ENCODE measurements at places on chromosomes 2 and 18.

GRCh38 chr2:71548646-71549425, 95.5 kb downstream of the DYSF start:
- DNase-seq = peak; percentile 61

DNA sequence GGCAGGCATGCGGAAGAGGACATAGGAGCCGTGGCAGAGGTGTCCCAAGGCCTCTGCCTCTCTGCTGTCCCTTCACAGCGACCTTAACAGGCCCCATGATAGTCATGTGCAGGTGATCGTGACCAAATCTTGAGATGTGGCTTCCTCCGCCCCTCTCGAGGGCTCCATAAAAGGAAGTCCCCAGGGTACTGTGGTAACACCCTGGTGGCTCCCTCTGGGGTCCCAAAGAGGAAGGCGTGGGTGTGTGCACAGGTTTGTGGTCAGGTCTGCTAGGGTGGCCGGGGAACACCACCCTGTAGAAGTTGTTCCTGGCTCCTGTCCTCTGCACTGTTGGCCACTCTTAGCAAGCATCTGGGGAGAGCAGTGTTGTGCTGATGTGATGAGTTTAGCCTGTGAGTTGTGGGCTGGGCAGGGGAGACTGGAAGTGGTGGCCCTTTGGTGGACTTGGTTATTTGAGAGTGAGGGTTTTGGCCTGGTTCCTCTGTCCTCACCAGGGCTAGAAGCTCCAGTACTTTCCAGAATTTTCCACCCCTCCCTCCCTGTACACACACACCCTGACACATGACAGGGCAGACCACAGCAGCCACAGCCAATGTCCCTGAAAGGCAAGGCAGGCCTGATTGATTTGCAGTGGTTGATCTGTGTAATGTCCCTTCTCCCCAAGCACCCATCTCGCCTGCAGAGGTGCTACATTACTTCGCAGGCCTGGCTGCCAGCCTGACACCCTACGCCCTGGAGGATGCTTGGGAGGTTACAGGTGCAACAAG, 68.9 kb upstream of the BOD1L2 start:
- DNase-seq = no peak

DNA sequence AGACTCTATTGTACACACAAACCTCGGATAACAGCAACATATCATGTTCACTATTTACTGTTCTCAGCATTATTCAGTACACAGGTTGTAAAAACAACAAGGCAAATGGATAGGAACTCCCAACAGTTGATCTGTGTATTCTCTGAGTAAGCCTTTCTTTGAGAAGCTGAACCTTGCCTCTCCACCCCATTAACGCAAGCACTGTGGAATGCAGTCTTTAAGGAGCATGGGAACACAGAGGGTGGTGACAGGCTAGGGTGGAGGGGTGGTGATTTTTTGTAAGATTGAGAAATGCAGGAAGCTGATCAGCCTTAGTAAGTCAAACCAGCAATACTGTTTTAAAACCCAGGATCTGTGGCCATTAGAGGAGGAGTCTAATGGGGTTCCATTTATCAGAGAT, 19.6 kb upstream of the SERPINB11 start:
- peak; percentile 74 for DNase-seq

GRCh38 chr2:66960161-66960560, 437.0 kb upstream of the ETAA1 start:
- DNase-seq = no peak

DNA sequence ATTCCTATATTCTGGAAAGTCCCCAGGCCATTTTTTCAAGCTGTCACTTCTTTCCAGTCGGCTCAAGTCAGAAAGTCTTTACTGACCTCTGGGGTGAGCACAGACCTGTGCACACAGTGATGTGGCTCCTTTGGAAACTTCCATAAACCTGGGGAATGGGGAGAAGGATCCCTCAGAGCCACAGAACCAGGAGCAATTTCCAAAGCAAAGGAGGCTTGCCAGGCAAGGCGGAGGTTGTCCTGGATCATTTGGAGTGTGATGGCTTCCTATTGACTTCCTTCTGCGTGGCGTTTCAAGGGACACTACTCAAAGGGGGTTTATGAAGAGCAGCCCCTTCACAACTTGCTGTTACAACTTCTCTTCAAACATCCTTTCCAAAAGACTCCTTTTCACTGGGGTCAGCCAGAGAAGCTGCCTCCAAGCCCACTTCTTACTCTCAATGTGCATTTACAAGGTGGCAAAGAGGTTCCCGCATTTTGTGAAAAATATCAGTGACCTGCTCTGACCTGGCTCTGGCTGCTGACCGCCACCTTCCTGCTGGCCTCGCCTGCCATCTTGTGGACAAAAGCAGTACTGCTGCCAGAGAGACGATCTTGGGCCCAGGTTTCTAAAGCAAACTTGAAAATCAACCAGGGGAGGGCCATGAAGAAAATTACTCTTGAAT, 18.2 kb upstream of the TMEM247 start:
- peak; percentile 66 for DNase-seq

GRCh38 chr2:226408141-226408540, 391.5 kb downstream of the IRS1 start:
- no peak for DNase-seq

GRCh38 chr18:43751203-43751602, 473.9 kb upstream of the SYT4 start:
- no peak for DNase-seq

- peak; percentile 72 for DNase-seq
Measured at GRCh38 chr2:66445925-66446871, 11.3 kb downstream of the MEIS1 start.

DNA sequence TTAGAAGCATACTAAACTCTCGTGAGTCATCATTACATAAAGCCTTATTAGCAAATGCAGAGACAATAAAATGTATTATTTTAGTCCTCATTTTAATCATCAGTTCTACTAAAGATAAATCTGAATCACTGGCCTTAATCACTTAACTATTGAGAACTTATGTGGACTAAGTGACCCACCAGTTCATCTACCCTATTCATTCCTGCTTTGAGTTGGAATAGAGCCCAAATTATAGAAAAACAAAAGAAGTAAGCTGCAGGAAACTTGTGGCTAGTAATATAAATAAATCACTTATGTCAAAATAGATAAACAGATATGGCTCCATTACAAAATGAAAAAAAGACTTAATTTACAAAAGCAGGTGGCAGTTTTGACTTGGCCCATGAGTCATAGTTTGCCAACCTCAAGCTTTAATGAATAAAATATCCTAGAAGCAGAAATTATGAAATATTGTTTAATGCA, 851.8 kb upstream of the CRIM1 start:
- no peak for DNase-seq

- DNase-seq = no peak
Measured at GRCh38 chr2:215553946-215554345, 118.1 kb upstream of the FN1 start.

GRCh38 chr18:10322435-10322834, 132.0 kb upstream of the APCDD1 start:
- no peak for DNase-seq

DNA sequence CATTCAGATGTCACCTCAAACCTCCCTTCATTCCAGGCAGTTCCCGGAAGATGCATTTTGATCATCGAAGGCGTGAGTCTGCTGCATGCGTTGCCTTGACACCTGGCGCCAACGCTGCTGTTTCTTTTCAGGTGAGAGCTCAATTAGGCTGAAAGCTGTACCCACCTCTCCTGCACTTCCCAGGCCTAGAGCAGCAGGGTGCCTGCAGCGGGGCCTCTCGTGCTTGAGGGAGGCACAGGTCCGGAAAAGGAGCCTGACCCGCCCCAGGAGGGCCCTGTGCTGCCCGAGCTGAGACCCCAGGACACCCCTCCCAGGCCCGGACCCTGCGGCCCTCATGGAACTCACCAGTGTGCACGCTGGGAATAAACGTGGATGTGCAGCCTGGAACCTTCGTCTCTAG, 31.4 kb upstream of the KCNG2 start:
- DNase-seq = no peak

DNA sequence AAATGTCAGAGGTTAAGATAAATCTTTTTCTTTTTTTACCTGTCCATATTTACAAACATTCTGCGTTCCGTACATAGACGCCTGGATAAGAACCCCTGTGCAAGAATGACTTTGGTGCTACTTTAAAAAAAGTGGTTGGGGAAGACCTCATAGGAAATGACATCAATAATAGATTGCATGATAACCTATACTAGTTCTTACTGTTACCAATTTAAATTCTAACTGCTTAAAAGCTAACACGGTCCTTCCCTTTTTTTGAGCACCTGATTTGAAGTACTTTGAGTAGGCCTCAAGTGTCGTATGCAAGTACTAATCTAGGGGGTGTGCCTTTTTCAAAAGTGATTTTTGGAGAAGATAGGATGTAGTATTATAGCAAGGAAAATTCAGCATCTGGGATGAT, 2.1 kb downstream of the SLC39A10 start:
- DNase-seq = no peak

- DNase-seq = no peak
Measured at GRCh38 chr2:101744832-101745231, 47.3 kb downstream of the MAP4K4 start.

DNA sequence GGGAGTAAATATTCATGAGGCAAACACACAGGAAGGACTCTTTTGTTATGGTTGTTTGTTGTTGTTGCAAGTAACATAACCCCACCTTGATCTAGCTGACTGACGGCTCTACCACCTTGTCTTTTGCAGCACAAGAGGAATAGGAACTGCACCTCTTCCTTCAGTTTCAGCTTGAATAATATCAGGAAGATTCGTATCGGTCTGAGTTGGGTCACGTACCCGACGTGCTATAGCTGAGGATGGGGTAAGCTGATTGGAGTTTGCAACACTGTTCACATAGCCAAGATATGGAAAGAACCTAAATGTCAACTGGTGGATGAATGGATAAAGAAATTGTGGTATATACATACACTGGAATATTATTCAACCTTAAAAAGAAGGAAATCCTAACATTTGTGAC, 14.5 kb upstream of the IL1RN start:
- DNase-seq = no peak

GRCh38 chr2:223227338-223227737, 175.3 kb downstream of the KCNE4 start:
- DNase-seq = peak; percentile 50

DNA sequence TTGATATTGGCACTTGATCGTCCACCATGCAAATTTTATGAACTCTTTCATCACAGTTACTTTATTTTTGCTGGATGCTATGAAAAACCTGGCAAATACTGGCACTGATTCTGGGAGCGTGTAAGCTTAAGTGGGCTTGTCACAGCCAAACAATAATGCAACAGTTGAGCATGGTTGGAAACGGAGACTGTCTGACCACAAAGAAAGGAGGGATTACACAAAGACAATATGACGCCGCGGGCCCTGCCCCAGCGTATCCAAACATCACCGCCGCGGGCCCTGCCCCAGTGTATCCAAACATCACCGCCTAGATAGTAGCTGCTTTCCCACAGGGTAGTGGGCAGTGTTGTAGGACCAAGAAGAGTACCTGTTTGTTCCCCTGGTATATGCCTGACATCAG, 135.9 kb downstream of the PRPF40A start:
- DNase-seq = no peak

GRCh38 chr18:48798334-48799245, 152.2 kb downstream of the SMAD7 start:
- peak; percentile 43 for DNase-seq

- DNase-seq = no peak
Measured at GRCh38 chr2:39996653-39997080, 217.6 kb upstream of the THUMPD2 start.

GRCh38 chr2:226780431-226780830, 19.2 kb downstream of the IRS1 start:
- DNase-seq = no peak

DNA sequence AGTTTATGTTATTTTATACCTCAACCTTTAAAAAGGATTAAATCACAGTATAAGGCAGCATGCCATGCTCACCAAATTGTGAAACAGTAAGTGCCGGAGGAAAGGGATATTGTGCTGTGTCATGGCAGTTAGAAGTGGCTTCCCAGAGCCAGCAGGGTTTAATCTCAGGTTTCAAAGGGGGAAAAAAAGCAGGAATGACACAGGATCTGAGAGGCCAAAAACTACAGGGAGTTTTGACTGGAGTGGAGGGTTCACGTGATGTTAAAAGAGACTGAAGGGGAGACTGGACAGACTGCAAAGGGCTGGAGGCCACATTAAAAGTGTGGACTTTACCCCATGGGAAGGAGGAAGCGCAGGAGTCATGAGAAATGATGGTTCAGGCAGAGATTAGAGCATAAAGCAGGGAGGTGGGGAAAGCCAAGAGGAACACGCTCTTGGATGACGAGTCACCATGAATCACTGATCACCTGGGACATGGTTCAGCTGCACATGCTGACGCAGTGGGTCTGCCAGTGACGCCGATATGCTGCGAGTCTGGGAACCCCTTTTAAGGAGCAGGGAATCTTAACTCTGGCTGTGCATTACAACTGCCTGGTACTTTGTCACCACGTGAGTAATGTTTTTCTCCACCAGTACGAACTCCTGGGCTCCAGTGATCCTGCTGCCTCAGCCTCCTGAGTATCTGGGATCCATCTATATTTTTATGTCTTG, 6.1 kb downstream of the CHMP1B start:
- peak; percentile 31 for DNase-seq

DNA sequence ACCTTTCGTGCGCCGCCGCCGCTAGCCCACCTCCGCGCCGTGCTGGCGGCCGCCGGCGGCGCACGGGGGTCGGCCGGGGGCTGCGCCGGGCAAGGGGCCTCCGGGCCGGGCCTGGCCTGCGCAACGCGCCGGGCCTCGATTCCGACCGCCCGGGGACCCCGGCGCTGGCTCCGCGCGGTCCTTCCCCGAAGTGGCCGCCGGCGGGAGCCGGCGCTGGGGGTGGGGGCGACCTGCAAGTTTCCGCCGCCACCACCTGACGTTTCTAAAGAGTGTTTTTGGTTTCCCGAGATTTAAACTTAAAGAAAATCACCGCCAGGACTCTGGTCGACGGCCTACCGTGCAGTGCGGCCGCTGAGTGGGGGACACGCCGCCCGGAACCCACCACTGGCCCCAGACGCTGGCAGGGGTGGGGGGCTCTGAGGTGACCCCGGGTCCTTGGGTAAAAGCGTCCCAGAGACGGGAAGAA, 3.8 kb upstream of the GATA6 start:
- no peak for DNase-seq

- no peak for DNase-seq
Measured at GRCh38 chr2:16321256-16321655, 344.4 kb downstream of the CYRIA start.

DNA sequence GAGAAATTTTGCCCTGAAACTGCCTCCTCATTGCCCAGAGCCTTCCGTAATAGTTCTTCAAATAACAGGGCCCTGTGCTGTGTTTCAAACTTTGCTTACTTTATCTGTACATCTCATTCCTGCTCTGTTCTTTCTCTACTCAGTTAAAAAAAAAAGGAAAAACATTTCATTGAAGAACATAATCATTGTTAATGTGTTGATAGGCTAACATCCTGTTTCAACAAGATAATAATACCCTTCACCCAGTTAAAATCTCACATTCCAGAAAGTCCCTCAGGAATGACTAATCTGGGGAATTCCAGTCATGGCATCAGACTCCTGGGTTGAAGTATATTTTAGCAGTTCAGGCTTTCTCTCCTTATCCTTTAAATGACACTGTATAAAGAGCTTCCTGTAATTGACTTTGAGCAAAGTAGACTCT, 45.6 kb upstream of the ITGAV start:
- peak; percentile 72 for DNase-seq

- no peak for DNase-seq
Measured at GRCh38 chr2:104570259-104570658, 283.7 kb upstream of the POU3F3 start.

All from umbilical cord (tissue), 2 donors.